ENCODE measurements at places on chromosomes 5 and 9.

DNA sequence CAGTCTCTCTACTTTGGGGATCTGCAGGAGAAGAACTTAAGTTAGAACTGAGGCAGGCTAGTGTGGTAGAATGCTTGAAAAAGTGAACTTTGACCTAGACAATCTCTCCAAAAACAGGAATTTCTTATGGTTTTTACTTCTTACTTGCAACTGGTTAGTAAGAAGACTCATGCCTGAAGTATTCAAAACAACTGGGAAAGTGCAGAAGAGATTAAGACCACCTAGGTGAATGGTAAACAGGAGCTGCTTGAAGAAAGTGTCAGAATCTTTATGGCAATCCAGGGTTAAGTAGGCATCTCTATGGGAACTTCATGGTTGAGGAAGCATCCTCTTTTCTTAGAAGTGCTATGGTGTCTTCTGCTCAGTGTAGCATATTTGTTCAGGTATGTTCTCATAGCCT, 428.6 kb upstream of the TLE4 start:
- no peak for DNase-seq

DNA sequence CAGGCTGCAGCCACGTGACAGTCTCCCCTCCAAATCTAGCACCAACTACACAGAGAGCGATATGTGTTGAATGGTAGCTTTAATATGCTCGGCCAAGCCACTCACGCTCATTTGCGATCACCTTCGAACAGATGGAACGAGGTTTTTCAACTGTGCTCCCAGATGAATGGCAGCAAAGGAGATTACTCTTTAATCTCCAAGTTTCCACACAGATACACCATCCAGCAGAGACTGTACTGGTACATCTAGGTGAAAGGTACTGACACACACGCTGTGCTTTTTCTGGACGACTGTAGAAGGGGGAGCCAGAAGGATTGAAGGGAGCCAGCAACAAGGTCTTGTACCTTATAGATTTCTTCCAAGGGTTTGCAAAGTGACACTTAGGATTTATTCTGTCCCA, 263.9 kb downstream of the NR3C1 start:
- DNase-seq = no peak

GRCh38 chr9:83536332-83536731, 1.9 kb downstream of the FRMD3 start:
- no peak for DNase-seq

DNA sequence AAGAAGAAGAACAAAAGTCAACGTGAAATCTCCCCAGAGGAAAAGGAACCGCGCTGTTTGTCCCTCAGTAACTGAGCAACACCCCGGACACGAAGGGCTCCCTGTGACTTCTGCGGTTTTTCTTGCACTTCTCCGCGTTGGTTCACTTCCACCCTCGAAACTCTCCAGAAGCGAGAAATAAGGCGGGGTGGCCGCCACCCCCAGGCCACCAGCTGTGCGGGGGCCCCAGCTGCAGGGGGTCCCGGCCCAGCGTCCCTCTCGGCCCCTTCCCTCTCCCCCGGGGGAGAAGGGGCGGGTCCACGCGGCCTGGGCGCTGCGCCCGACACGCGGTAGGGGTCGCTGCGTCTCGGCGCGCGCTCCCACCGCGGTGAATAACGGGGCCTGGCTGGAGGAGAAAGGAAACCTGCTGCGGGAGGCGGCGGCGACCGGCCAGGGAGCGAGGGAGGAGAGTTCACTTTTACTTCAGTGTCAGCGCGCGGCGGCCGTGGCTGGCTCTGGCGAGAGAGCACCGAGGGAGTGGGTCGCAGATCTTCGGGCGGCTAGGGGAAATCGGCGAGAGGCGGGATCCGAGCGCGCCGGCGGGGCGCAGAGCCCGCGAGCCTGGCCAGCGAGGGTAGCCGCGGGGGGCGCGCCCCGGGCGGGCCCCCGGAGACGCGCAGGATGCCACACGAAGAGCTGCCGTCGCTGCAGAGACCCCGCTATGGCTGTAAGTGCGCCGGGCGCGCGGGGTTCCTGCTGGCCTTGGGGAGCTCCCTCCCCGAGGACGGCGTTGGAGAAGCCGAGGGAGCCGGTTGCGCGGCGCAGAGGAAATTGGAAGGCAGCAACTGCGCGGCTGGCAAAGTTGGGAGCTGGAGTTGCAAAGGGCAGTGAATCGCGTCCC, at the start of gene IQGAP2:
Gene IQGAP2 (plus strand): TSS at position 400 of the 880 bp plus-strand sequence. CDS start 261 bp downstream, at position 661.
- peak; percentile 57 for DNase-seq

DNA sequence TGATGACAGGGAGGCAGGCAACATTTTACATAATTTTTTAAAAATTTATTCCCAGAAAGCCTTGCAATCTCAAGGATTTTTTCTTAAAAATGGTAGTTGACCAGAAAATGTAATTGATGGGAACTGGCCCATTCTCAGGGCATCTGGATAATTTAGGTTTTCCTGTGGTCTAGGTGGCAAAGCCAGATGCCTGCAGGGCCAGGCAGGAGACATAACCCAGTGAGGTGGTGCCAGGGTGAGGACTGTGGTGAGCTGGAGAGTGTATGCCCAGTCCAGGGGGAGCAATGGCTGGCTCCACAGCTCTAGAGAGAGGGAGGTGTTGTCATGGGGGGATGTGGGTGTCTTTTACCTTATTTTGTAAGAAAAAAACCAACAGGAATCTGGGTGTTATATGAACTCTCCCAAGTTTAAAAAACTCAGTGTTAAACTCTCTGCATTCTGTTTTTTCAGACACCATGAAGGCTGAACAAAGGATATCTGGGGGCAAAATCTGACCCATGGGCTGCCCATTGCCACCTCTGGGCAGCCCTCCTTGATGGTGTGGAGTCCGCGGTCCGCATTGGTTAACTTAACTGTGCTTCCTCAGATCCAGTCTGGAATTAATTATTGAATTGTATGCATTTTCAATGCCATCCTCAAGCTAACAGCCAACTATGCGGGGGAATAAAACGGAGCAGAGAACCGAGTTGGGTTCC, 43.9 kb downstream of the BOD1 start:
- no peak for DNase-seq

GRCh38 chr5:177994561-177995190, 1.4 kb downstream of the PROP1 start:
- no peak for DNase-seq

- DNase-seq = peak; percentile 98
Observed at GRCh38 chr9:115289757-115290208, 171.8 kb upstream of the TNC start.

DNA sequence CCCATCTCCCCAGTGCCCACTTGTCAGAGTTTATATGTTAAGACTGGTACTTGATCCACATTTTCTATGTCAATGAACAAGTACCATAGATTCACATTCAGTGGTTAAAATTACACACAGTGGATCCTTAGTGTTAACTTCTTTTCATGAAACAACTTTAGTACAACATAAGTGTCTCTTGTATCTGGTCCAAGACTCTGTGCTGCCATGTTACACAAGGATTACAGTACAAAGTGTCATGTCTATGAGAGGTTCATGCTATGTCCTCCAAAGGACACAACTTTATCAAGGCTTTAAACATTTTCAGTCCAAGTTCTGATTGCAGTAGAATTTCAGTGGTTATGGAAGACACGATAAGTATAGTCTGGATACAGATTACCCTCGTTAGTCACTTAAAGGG, 13.3 kb upstream of the VLDLR start:
- DNase-seq = no peak

- DNase-seq = peak; percentile 51
Observed at GRCh38 chr5:72369301-72369700, 49.1 kb downstream of the PTCD2 start.
